ENCODE measurements at places on chromosomes 3 and 15. TPM values are rescaled to one million over a fixed set of nuclear protein-coding genes. Genes with fewer than 3 reads are reported as not detected.

- H3K4me1 ChIP-seq, result no peaks in the 10 kb centered on the region
- H3K36me3 ChIP-seq, result no peaks in the 10 kb centered on the region
- DNase-seq, result no peak
These were observed 33.4 kb upstream of the CHRM5 start for GRCh38 chr15:33934921-33935320.

Gene SLC51A
- total RNA-seq, result not detected

- H3K36me3 ChIP-seq, result no peaks in the 10 kb centered on the region
- H3K27me3 ChIP-seq, result no peaks in the 10 kb centered on the region
- H3K4me1 ChIP-seq, result peaks cover 7% of the 10 kb centered on the region
- H3K4me3 ChIP-seq, result peak overlapping the region; percentile 90
- DNase-seq, result peak; percentile 33
- peak overlapping the region; percentile 94 for H3K27ac ChIP-seq
These were observed 4.6 kb upstream of the SIN3A start for GRCh38 chr15:75455982-75456531.

- no peak overlapping the region for H3K27ac ChIP-seq
- no peaks in the 10 kb centered on the region for H3K4me1 ChIP-seq
- no peak for DNase-seq
- H3K27me3 ChIP-seq, result no peaks in the 10 kb centered on the region
- no peaks in the 10 kb centered on the region for H3K36me3 ChIP-seq
These were observed 545.5 kb downstream of the ZPLD1 start for GRCh38 chr3:102980355-102980696.

Gene FAM219B
- total RNA-seq, result 53.8 TPM

- H3K27me3 ChIP-seq, result no peaks in the 10 kb centered on the region
- H3K4me1 ChIP-seq, result no peaks in the 10 kb centered on the region
- no peak overlapping the region for H3K27ac ChIP-seq
- no peak overlapping the region for H3K4me3 ChIP-seq
- peak; percentile 6 for DNase-seq
- H3K36me3 ChIP-seq, result no peaks in the 10 kb centered on the region
These were observed 130.2 kb downstream of the IL1RAP start for GRCh38 chr3:190644035-190644434.

- no peaks in the 10 kb centered on the region for H3K36me3 ChIP-seq
- no peak for DNase-seq
- H3K27ac ChIP-seq, result no peak overlapping the region
- H3K4me3 ChIP-seq, result no peak overlapping the region
- H3K27me3 ChIP-seq, result no peaks in the 10 kb centered on the region
These were observed 234.5 kb upstream of the ICE2 start for GRCh38 chr15:60713119-60714084.

Gene LRRK1
- 12.2 TPM for total RNA-seq

DNA sequence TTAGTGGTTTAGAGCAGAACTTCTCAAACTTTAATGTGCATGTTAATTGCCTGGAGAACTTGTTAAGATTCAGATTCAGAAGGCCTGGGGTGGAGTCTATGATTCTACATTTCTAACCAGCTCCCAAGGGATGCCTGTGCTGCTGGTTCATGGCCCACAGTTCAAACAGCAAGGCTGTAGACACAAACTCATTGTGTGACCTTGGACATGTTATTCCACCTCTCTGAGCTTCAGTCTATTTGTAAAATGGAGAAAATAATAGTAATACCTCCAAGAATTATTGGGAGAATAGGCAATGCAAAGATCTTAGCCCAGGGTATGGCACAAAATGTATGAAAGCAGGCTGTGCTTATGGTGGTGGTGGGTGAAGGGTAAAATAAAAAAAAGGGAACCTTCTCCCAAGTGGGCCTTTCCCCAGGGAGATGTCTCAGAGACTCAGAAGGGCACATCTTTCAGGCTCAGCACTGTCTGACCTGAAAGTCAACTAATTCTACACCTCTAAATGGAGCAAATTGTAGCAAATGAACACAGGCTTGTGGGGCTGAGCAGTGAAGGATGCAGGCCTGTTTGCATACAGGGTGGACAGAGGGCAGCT lies 176.0 kb upstream of the TRIM42 start:
- no peaks in the 10 kb centered on the region for H3K4me1 ChIP-seq
- DNase-seq, result no peak
- H3K27me3 ChIP-seq, result no peaks in the 10 kb centered on the region
- no peaks in the 10 kb centered on the region for H3K36me3 ChIP-seq

- no peak overlapping the region for H3K4me3 ChIP-seq
- no peaks in the 10 kb centered on the region for H3K36me3 ChIP-seq
- no peak overlapping the region for H3K27ac ChIP-seq
- H3K4me1 ChIP-seq, result no peaks in the 10 kb centered on the region
These were observed 3.6 kb downstream of the ACTC1 start for GRCh38 chr15:34791701-34792100.

DNA sequence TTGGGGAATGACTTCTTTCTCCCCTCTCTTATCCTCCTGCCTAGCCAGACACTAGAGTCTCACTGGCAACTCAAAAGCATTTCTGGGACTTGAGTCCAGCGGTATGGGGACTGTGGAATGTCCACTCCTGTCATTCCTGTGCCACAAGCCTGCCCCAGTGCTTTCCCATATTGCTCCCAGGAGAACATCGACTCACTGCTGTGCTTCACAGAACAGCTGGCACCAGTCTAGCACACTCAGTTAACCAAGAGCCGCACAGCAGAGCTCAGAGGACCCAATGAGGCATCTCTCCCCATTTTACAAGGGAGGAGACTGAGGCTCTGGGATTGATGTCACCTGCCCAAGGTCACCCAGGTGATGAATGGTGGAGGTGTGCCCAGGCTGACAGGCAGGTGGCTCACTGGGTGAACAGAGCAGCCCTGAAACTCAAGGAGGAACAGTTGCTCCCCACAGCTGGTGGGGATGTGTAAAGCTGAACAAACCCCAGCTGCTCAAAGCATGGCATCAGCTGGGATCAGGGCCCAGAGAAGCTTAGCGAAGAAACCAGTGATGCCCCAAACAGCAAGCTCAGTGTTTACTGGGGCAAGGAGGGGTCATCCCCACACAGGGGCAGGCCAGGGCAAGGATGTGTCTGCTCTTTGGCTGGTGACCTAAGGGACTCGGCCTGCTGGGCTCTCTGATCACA lies 35.4 kb upstream of the DUSP7 start:
- H3K27ac ChIP-seq, result peak overlapping the region; percentile 88
- H3K36me3 ChIP-seq, result peaks cover 1% of the 10 kb centered on the region
- no peak overlapping the region for H3K4me3 ChIP-seq
- H3K4me1 ChIP-seq, result peaks cover 49% of the 10 kb centered on the region

Gene ITPKA
- 3.9 TPM for total RNA-seq

Gene SMAD6
- total RNA-seq, result 8.9 TPM

DNA sequence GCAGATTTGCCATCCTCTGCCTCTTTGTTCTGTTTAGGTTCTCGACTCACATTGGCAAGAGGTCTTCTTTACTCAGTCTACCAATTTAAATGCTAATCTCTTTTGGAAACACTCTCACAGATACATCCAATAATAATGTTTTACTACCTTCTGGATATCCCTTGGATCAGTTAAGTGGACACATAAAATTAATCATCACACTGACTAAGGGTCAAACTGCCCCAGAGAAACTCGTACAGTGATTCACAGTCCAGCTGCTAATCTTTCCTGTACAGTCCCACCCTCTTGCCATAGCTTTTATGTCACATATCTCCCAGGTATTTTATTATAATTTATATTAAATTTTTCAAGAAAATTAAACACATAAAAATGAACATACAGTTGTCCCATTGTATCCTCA lies 360.8 kb upstream of the RGMA start:
- H3K36me3 ChIP-seq, result no peaks in the 10 kb centered on the region
- DNase-seq, result no peak
- H3K4me1 ChIP-seq, result no peaks in the 10 kb centered on the region
- no peaks in the 10 kb centered on the region for H3K27me3 ChIP-seq

- no peaks in the 10 kb centered on the region for H3K36me3 ChIP-seq
- H3K27ac ChIP-seq, result no peak overlapping the region
- H3K4me3 ChIP-seq, result no peak overlapping the region
- no peak for DNase-seq
- no peaks in the 10 kb centered on the region for H3K4me1 ChIP-seq
- no peaks in the 10 kb centered on the region for H3K27me3 ChIP-seq
These were observed 229.3 kb downstream of the TAFA4 start for GRCh38 chr3:68703066-68703465.

Gene NTRK3
- not detected for total RNA-seq

Gene CPA3
- not detected for total RNA-seq

GRCh38 chr15:91896341-91897055 lies 43.0 kb downstream of the SLCO3A1 start:
- DNase-seq, result no peak
- H3K27me3 ChIP-seq, result no peaks in the 10 kb centered on the region
- no peaks in the 10 kb centered on the region for H3K4me1 ChIP-seq
- no peak overlapping the region for H3K27ac ChIP-seq
- no peaks in the 10 kb centered on the region for H3K36me3 ChIP-seq

DNA sequence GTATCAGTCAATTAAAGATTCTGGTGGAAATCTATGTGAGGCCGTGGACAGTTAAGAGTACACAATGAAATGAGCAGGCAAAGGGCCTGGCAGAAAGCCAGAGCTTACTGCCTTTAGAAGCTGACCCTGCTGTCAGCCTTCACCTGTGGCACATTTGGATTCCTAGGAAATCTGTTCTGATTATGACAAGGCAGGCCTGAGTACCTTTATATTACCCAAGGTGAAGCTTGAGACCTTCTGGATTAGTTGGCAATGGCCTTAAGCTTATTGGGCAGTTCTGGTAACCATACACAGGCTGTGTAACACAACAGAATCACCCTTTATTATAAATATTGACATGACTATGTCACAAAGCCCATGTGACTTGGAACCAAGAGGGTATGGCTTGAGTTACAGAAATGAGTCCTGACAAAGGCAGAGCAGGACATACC lies 43.2 kb downstream of the NBEAL2 start:
- no peak for DNase-seq
- no peaks in the 10 kb centered on the region for H3K27me3 ChIP-seq
- no peak overlapping the region for H3K4me3 ChIP-seq

DNA sequence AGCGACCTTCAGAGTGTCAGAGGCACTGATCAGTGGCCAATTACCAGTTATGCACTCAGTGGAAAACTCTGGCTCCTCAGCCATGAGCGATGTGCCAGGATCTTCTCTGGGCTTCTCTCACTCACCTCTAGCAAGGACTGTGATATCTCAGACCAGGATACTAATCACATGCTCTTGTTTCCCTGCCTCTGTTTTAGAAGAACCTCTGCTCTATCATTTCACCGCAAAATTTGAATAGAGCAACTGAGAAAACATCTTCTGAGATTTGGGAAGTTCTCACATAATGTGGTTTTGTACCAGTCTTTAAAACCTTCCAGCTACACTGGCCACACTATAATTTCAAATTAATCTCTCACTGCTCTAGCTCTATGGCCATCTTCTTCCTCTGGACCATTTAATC lies 325.8 kb upstream of the FRG2C start:
- H3K4me1 ChIP-seq, result no peaks in the 10 kb centered on the region
- H3K36me3 ChIP-seq, result no peaks in the 10 kb centered on the region
- DNase-seq, result no peak
- H3K27ac ChIP-seq, result no peak overlapping the region

DNA sequence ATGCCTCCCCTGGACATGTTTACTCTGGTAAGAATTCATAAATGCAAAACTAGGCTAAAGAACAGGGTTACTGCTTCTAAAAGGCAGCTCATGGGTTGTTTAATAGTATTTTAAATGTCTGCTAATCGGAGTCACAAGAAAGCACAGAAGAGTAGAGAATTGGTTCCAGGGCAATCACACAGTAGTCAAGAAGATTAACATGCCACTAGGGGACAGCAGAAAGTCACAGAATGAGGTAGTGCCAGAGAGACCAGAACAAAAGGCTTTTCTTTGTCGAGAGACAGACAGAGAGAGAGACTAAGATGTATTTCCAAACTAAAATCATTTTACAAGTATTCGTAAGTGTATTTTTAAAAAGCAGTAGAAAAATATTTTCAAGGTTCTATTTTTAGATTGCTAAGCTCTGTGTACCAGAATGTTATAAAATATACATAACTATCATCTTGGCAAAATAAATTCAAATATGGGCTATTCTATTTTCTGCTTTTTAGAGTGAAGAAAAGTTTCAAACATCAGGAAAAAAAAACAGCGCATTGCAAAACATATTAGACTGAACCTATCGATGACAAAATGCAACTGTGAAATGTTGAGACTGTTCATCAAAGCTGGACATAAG lies 78.3 kb upstream of the CDIN1 start:
- peaks cover 5% of the 10 kb centered on the region for H3K4me1 ChIP-seq
- no peaks in the 10 kb centered on the region for H3K36me3 ChIP-seq
- H3K4me3 ChIP-seq, result no peak overlapping the region
- peak; percentile 84 for DNase-seq
- no peak overlapping the region for H3K27ac ChIP-seq

DNA sequence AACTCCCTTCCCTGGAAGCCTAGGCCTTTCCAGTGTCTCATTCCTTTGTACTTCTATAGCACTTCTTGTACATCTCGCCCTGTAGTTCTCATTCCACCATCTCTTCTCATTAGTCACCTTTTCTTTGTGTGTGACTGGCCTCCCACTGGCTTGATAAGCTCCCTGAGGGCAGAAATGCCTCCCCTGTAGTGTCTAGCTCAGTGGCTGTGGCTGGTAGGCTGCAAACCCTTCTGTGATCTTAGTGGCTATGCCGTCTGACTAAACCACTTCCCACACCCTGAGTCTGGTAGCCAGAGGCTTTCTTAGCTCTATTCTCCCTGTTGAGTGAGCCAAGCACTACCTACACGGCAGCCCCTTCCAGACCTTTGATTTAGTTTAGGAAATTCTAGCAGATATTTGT lies 24.4 kb upstream of the TNFAIP8L3 start:
- H3K4me1 ChIP-seq, result peaks cover 2% of the 10 kb centered on the region
- no peak overlapping the region for H3K27ac ChIP-seq
- H3K36me3 ChIP-seq, result no peaks in the 10 kb centered on the region
- no peak for DNase-seq
- no peaks in the 10 kb centered on the region for H3K27me3 ChIP-seq
- H3K4me3 ChIP-seq, result no peak overlapping the region

DNA sequence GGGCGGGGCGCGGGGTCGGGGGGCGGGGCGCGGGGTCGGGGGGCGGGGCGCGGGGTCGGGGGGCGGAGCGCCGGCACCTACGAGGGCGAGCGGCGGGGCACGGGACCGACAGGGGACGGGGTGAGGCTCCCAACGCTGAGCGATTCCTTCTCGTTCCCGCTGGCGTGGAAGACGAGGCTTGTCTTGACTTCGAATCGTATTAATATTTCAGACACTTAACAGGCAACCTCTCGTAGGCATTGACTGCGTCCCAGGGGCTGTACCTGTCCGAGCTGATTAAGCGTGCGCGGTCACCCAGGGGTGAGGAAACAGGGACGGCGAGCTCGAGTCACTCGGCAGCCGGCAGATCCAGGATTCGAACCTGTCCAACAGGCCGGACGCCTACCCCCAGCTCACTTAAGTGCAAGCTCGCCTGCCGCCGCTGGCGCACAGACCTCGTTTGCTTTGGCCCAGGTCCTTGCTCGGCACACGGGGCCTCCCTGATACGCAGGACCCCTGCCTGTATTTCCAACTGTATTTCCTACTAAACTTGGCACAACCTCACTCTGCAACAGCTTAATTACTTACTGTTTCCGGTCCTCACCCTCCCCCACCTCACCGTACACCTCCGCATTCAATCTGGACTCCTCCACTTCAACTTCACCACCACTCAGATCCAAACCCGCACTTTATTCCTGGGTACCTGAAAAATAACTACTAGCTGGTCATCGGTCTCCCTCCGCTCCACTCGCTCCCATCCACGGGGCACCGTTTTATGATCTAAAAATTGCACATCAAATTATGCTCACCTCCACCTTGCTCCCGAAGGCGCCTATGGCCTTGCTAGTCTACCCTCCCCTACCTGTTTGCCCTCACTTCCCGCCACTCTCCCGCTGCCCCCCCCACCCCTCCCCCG lies 722 bp upstream of the ZXDC start:
- H3K36me3 ChIP-seq, result no peaks in the 10 kb centered on the region
- no peak for DNase-seq
- H3K27ac ChIP-seq, result peak overlapping the region; percentile 64
- H3K4me1 ChIP-seq, result peaks cover 7% of the 10 kb centered on the region
- peak overlapping the region; percentile 83 for H3K4me3 ChIP-seq
